Mesothelial cell of epicardium (in vitro differentiated cells): ENCODE measurements at places on chromosomes 1 and 21. TPM values are rescaled to one million over a fixed set of nuclear protein-coding genes. Genes with fewer than 3 reads are reported as not detected.

DNA sequence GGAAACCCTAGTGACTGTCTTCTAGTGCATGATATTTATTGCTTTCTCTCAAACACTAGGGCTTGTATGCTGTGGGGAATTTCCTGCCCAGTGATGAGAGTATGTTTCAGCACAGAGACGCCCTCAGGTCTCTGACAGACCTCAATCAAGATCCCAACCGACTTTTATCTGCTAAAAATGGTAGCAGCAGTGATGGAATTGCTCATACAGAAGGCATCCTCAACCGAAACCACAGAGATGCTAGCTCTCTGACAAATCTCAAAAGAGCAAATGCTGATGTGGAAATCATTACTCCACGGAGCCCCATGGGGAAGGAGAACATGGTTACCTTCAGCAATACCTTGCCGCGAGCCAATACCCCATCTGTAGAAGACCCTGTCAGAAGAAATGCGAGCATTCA lies 41.3 kb downstream of the PLPPR4 start:
- H3K4me3 ChIP-seq: no peak overlapping the region
- no peak overlapping the region for H3K27ac ChIP-seq
- no peaks in the 10 kb centered on the region for H3K36me3 ChIP-seq
- no peaks in the 10 kb centered on the region for H3K27me3 ChIP-seq
- no peak for DNase-seq
- no peaks in the 10 kb centered on the region for H3K4me1 ChIP-seq

DNA sequence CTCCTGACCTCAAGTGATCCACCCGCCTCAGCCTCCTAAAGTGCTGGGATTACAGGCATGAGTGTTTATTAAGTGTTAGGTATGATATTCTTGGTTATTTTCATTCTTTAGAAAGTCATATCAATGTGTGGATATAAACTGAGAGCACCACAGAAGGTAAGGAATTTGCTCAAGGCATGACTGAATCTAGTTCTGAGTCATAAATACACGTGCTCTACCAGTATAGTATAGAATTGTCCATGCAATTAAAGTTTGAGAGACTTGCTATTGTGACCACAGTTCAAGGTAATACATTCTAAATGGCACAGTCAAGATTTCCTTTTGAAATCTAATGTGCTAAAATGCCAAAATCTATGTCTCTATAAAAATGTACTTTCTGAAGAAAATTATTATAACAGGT lies 401.1 kb upstream of the CHRM3 start:
- H3K4me1 ChIP-seq: peaks cover 7% of the 10 kb centered on the region
- H3K36me3 ChIP-seq: no peaks in the 10 kb centered on the region
- no peak for DNase-seq
- H3K4me3 ChIP-seq: no peak overlapping the region
- no peaks in the 10 kb centered on the region for H3K27me3 ChIP-seq

GRCh38 chr1:162222730-162223129 lies 153.2 kb downstream of the NOS1AP start:
- H3K4me1 ChIP-seq: peaks cover 27% of the 10 kb centered on the region

- DNase-seq: no peak
- H3K36me3 ChIP-seq: no peaks in the 10 kb centered on the region
- H3K27me3 ChIP-seq: no peaks in the 10 kb centered on the region
- H3K27ac ChIP-seq: no peak overlapping the region
- H3K4me3 ChIP-seq: no peak overlapping the region
- no peaks in the 10 kb centered on the region for H3K4me1 ChIP-seq
Observed at GRCh38 chr1:103761896-103762295, 12.2 kb downstream of the AMY1C start.

- peaks cover 60% of the 10 kb centered on the region for H3K27me3 ChIP-seq
- no peak for DNase-seq
- peaks cover under 1% of the 10 kb centered on the region for H3K4me1 ChIP-seq
- no peak overlapping the region for H3K27ac ChIP-seq
- no peaks in the 10 kb centered on the region for H3K36me3 ChIP-seq
Observed at GRCh38 chr21:33121715-33122475, 52.0 kb downstream of the OLIG1 start.

GRCh38 chr1:199272628-199273086 lies 633.8 kb downstream of the PTPRC start:
- no peaks in the 10 kb centered on the region for H3K36me3 ChIP-seq
- no peak overlapping the region for H3K4me3 ChIP-seq
- H3K4me1 ChIP-seq: peaks cover 16% of the 10 kb centered on the region
- H3K27me3 ChIP-seq: no peaks in the 10 kb centered on the region

Gene ODF2L
- 66.4 to 74.0 TPM (median 71.7 TPM) in 3 replicates for total RNA-seq

Gene PRSS38
- total RNA-seq: not detected in 3 replicates

Gene RNU1-4
- 3,774 to 3,945 TPM (median 3,937 TPM) in 3 replicates for total RNA-seq

Gene XCL1
- total RNA-seq: 0.16 to 0.23 TPM in 2 of 3 replicates, not detected in the other

Gene MAP3K6
- total RNA-seq: 10.3 to 13.7 TPM (median 11.8 TPM) in 3 replicates
